Psoas muscle (tissue), 8 donors: ENCODE measurements at places on chromosomes 7 and 10. TPM values are rescaled to one million over a fixed set of nuclear protein-coding genes. Genes with fewer than 3 reads are reported as not detected.

Gene NXPH1
- total RNA-seq, result not detected

Gene ZNF503
- total RNA-seq, result 2.3 TPM

Gene CARD11
- total RNA-seq, result 0.54 TPM

Gene ZCWPW1
- 3.5 TPM for total RNA-seq

Gene FXYD4
- total RNA-seq, result 3.0 TPM

Gene SPDYE2B
- total RNA-seq, result not detected

DNA sequence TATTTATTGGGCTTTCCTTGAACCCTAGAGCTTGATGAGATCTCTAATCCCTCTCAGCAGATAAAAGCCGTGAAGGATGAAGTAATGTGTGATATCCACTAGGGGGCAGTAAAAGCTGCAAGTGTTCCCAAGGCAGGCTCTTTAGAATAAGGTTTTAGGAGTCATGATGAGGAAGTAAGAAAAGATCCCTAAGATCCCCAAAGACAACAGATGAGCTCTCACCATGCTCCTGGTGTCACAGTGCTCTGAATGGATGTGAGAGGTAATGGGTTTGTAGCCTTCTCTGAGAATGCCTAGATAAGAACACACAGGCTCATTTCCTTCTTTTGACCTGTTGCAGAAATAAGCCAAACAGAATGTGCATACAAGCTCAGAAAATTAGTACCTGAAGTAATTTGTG, 70.4 kb upstream of the ITPRID1 start:
- DNase-seq, result no peak
- H3K4me3 ChIP-seq, result no peak overlapping the region
- no peaks in the 10 kb centered on the region for H3K4me1 ChIP-seq
- no peaks in the 10 kb centered on the region for H3K36me3 ChIP-seq

DNA sequence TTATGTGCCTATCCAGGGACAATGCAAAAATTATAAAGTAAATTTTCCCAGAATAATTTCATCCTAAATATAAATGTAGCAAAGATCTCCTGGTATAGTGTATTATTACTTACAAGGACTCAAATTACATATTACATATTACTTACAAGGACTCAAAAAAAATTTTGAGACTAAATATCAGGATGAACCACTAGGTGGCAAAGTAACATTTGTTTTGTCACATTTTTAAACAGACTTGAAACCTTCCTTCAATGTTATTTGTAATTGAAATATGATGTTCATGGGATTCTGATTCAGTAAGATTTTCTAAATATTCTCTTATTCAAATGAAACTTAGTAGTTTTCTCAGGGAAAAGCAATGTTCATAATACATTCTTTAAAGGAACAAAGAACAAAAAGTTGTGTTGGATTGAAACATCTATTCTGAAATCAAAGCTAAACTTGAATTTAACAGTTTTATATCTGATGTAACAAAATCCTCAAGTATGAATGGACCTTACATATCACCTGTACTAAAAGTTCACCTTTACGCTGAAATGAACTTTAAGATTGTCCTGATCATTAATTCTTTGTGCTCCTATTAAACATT, 74.3 kb upstream of the GNAI1 start:
- H3K27me3 ChIP-seq, result no peaks in the 10 kb centered on the region
- H3K4me3 ChIP-seq, result no peak overlapping the region
- no peak overlapping the region for H3K27ac ChIP-seq
- H3K36me3 ChIP-seq, result no peaks in the 10 kb centered on the region

DNA sequence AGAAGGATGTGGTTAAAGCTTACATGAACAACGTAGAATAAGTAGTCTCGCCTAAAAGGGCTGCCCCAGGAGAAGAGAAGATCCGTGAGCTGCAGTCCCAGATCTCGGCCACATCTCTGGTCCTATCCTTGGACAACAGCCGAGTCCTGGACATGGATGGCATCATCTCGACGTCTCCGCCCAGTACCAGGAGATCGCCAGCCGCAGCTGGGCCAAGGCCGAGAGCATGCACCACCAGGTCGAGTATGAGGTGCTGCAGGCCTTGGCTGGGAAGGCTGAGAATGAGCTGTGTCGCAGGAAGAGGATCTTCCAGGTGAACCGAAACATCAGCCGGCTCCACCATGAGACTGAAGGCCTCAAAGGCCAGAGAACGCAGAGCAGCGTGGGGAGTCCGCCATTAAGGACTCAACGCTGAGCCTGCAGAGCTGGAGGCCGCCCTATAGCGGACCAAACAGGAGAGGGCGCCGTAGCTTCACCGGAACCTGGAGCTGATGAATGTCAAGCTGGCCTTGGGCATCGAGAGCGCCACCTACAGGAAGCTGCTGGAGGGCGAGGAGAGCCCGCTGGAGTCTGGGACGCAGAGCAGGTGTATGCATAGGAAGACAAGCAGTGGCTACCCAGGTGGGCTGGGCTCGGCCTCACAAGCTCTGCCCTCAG, 22.2 kb downstream of the LIPK start:
- H3K36me3 ChIP-seq, result no peaks in the 10 kb centered on the region
- H3K4me3 ChIP-seq, result no peak overlapping the region
- no peak for DNase-seq
- H3K27ac ChIP-seq, result no peak overlapping the region
- H3K27me3 ChIP-seq, result no peaks in the 10 kb centered on the region

DNA sequence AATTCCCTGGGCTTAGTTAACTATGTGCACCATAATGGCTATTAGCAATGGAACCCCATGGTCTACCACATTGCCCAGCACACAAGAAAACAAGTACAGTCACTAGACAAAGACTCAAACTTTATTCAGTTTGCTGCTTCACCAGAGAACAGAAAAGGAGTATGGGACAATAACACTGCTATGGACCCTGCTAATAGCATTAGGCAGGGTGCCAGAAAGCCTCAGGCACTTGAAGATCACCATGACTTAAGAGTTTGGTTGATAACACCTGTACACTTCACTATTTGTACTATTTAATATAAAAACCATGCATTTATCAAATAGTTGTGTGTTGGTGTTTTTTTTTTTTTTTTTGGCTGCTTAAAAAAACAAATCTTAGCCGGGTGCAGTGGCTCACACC, 159.6 kb downstream of the KMT2E start:
- no peak overlapping the region for H3K27ac ChIP-seq
- DNase-seq, result no peak
- H3K27me3 ChIP-seq, result no peaks in the 10 kb centered on the region
- H3K36me3 ChIP-seq, result peaks cover 9% of the 10 kb centered on the region

GRCh38 chr7:132650498-132650897, 74.2 kb upstream of the PLXNA4 start:
- H3K27me3 ChIP-seq, result peaks cover 19% of the 10 kb centered on the region
- no peak overlapping the region for H3K4me3 ChIP-seq
- no peak for DNase-seq
- no peaks in the 10 kb centered on the region for H3K4me1 ChIP-seq

DNA sequence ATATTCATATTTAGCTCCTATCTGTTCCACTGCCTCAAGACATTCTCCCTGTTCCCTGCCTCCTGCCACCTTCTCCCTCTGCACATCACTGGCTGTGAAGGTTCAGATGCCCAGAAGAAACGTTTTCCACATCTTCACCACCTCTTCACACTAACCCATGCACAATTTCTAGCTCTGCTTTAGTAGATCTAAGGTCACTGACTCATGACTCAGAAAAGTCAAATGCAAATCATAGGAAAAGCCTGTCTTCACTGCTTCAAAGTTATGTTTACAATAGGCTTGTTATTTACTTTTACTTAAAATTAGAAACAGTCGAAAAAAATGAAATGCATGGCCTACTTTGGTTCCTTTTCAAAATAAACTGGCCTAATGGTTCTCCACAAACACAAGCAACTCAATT, 2.5 kb downstream of the SCRN1 start:
- H3K27me3 ChIP-seq, result no peaks in the 10 kb centered on the region
- no peak overlapping the region for H3K27ac ChIP-seq
- H3K4me1 ChIP-seq, result no peaks in the 10 kb centered on the region
- DNase-seq, result no peak
- no peaks in the 10 kb centered on the region for H3K36me3 ChIP-seq

GRCh38 chr10:12730809-12731519, 270.5 kb downstream of the CCDC3 start:
- H3K27ac ChIP-seq, result no peak overlapping the region
- no peak overlapping the region for H3K4me3 ChIP-seq
- H3K27me3 ChIP-seq, result no peaks in the 10 kb centered on the region
- no peaks in the 10 kb centered on the region for H3K36me3 ChIP-seq

- H3K36me3 ChIP-seq, result no peaks in the 10 kb centered on the region
- H3K4me3 ChIP-seq, result no peak overlapping the region
- no peaks in the 10 kb centered on the region for H3K4me1 ChIP-seq
- no peak overlapping the region for H3K27ac ChIP-seq
- H3K27me3 ChIP-seq, result no peaks in the 10 kb centered on the region
These were observed 6.8 kb upstream of the TFEC start for GRCh38 chr7:116037401-116037800.

DNA sequence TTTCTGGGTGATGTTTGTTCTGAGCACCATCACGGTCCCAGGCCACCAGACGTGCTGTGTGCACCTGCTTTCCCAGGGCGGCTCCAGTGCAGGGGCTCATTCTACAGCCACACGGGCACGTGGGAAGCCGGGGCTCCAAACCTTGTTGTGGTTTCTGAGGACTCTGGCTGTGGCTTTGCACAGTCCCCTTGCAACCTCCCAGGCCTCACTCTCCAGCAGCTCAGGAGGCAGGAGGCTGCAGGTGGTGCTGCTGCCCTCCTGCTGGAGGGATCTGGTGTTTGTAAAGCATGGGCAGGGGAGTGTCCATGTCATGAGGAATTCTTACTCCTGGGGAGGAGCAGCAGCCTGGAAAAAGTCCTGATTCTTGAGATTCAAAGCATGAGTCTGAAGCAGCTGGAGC, 54.3 kb downstream of the INSYN2A start:
- H3K4me1 ChIP-seq, result no peaks in the 10 kb centered on the region
- no peak overlapping the region for H3K27ac ChIP-seq
- no peak overlapping the region for H3K4me3 ChIP-seq
- no peaks in the 10 kb centered on the region for H3K27me3 ChIP-seq
- no peaks in the 10 kb centered on the region for H3K36me3 ChIP-seq

GRCh38 chr10:9097206-9097990, 1042.9 kb downstream of the GATA3 start:
- H3K36me3 ChIP-seq, result no peaks in the 10 kb centered on the region
- no peaks in the 10 kb centered on the region for H3K4me1 ChIP-seq

- no peaks in the 10 kb centered on the region for H3K4me1 ChIP-seq
- no peak overlapping the region for H3K27ac ChIP-seq
- no peaks in the 10 kb centered on the region for H3K36me3 ChIP-seq
- DNase-seq, result peak; percentile 41
- no peaks in the 10 kb centered on the region for H3K27me3 ChIP-seq
These were observed 55.9 kb upstream of the ADRB1 start for GRCh38 chr10:113987805-113988204.

GRCh38 chr10:29826801-29827450, 192.2 kb upstream of the SVIL start:
- no peak overlapping the region for H3K4me3 ChIP-seq
- H3K27me3 ChIP-seq, result no peaks in the 10 kb centered on the region
- H3K27ac ChIP-seq, result no peak overlapping the region

DNA sequence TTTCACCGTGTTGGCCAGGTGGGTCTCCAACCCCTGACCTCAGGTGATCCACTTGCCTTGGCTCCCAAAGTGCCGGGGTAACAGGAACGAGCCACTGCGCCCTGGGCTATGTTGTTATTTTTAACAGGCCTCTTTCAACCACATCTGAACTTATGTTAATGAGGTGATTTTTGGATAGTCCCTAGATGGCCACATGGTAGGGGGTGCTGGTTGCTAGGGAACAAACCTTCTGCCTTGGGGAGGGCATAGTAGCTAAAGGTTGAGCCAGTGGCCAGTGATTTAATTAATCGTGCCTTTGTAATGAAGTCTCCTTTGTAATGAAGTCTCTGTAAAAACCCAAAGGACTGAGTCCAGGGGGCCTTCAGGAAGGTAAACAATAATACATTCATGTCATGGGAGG, 9.1 kb downstream of the COMTD1 start:
- H3K36me3 ChIP-seq, result peaks cover 77% of the 10 kb centered on the region
- H3K4me1 ChIP-seq, result peaks cover 77% of the 10 kb centered on the region
- no peak for DNase-seq
- H3K27ac ChIP-seq, result peak overlapping the region; percentile 91
- H3K4me3 ChIP-seq, result no peak overlapping the region

GRCh38 chr10:101014230-101014884, 14.7 kb downstream of the LZTS2 start:
- H3K4me1 ChIP-seq, result peaks cover 6% of the 10 kb centered on the region
- no peaks in the 10 kb centered on the region for H3K27me3 ChIP-seq
- H3K27ac ChIP-seq, result no peak overlapping the region

GRCh38 chr7:141475679-141476078, 75.5 kb upstream of the AGK start:
- H3K36me3 ChIP-seq, result no peaks in the 10 kb centered on the region
- H3K4me1 ChIP-seq, result peaks cover 6% of the 10 kb centered on the region
- H3K27me3 ChIP-seq, result no peaks in the 10 kb centered on the region
- no peak for DNase-seq
- no peak overlapping the region for H3K27ac ChIP-seq

- no peaks in the 10 kb centered on the region for H3K27me3 ChIP-seq
- H3K36me3 ChIP-seq, result no peaks in the 10 kb centered on the region
- no peak for DNase-seq
- H3K27ac ChIP-seq, result no peak overlapping the region
These were observed 242.8 kb upstream of the TMEM72 start for GRCh38 chr10:44668336-44668735.

- no peaks in the 10 kb centered on the region for H3K36me3 ChIP-seq
- peaks cover 15% of the 10 kb centered on the region for H3K4me1 ChIP-seq
- no peak overlapping the region for H3K4me3 ChIP-seq
- no peak for DNase-seq
- H3K27ac ChIP-seq, result no peak overlapping the region
These were observed 251.9 kb downstream of the COBL start for GRCh38 chr7:51064688-51065087.

DNA sequence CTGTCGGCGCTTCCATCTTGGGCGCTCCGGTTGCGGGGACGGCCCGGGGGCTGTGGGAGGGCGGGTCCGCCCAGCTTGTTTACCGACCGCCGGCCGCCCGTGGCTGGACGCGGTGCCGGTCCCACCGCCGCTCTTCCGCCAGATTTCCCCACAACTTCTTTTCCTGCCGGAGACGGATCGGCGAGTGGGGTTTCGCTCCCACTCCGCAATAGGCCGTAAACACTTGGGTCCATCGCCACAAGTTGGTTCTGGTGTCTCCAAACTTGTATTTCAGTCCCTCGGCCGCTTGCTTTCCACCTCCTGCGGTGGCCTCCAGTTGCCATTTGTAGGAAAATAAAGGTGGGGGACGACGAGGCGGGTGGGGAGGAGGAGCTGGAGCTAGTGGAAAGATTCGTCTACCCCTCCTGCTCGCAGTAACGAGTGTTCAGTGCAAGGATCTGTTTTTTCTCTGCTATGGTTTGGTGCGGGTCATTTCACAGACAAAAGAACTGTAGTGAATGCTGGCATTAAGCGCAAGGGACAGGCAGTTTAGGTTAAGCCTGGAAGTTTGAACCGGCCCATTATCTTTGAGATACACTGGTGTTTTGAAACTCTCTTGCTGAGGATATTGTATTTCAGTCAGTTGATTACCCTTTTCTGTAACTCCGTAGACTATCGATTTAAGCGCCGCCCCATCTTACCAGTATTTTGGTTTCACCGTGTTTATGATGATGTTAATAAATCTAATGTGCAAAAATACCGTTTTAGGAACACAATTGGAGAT, 24.3 kb upstream of the ZRANB1 start:
- no peaks in the 10 kb centered on the region for H3K27me3 ChIP-seq
- H3K4me3 ChIP-seq, result peak overlapping the region; percentile 81
- H3K4me1 ChIP-seq, result peaks cover 46% of the 10 kb centered on the region
- peaks cover 5% of the 10 kb centered on the region for H3K36me3 ChIP-seq
- DNase-seq, result peak; percentile 74
- peak overlapping the region; percentile 95 for H3K27ac ChIP-seq
